ENCODE measurements at places on chromosomes 4 and X.

- peak; percentile 10 for DNase-seq
Measured at GRCh38 chrX:37786624-37787422, 7.0 kb downstream of the CYBB start.

- DNase-seq = peak; percentile 10
Measured at GRCh38 chrX:120419463-120419862, 49.6 kb downstream of the LAMP2 start.

DNA sequence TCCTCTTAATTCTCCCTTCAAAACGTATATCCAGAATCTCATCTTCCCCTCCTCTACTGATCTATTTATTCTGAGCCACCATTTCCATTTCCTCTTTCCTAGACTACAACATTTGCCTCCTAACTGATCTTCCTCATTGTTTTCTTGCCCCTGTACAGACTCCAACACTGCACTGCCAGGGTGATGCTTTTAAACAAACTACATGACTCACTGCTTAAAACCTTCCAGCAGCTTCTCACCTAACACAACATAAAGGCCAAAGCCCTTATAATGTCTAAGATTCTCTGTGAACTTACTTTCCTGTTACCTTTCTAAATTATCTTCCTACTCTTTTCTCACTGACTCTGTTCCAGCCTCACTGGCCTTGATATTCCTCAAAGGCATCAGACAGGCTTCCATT lies 161.0 kb upstream of the HS3ST1 start:
- DNase-seq = no peak

GRCh38 chr4:8073206-8073863 lies 85.3 kb downstream of the ABLIM2 start:
- no peak for DNase-seq

GRCh38 chrX:71098951-71099506 lies 3.4 kb downstream of the FOXO4 start:
- no peak for DNase-seq

- peak; percentile 23 for DNase-seq
Measured at GRCh38 chrX:63761639-63762038, 23.4 kb downstream of the ARHGEF9 start.

DNA sequence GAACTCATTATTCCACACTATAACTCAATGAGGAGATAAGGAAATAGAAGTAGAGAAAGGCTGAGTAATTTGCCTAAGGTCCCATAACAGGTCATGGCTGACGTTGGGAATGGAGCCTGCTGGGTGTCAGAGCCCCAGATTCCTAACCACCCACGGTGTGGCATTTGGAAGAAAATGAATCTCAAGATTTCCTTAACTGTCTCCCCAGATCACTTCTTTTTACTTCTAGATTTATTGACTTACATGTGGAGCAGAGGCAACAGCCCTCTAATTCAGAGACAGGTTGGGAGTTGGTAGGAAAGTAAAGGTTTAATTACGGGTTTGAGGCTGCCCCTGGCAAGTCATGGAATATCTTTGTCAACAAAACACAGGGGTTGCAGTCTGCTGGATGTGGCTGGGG lies 134.0 kb downstream of the ARHGAP10 start:
- no peak for DNase-seq

- DNase-seq = no peak
Measured at GRCh38 chr4:43223820-43224219, 331.3 kb downstream of the GRXCR1 start.

GRCh38 chr4:71081192-71081591 lies 87.7 kb downstream of the DCK start:
- no peak for DNase-seq
